Astrocyte (in vitro differentiated cells and primary cell): ENCODE measurements at places on chromosomes 7 and 10.

DNA sequence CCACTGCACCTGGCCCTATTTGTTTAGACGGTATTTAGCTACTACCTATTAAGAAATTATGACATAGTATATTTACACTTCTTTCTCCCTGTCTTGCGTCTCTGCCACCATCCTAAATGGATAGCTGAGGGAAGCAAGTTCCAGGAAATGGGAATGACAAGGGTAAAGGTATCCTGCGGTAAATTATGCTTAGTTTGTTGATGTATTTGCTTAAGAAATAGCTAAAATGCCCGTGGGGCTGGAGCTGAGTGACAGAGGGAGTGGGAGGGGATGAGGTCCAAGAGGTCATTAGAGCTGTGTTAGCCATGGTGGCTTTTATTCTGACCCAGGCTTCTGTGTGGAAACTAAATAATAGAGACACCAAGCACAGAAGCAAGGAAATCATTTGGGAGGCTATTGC, 29.0 kb upstream of the UBE2D1 start:
- DNase-seq = no peak

DNA sequence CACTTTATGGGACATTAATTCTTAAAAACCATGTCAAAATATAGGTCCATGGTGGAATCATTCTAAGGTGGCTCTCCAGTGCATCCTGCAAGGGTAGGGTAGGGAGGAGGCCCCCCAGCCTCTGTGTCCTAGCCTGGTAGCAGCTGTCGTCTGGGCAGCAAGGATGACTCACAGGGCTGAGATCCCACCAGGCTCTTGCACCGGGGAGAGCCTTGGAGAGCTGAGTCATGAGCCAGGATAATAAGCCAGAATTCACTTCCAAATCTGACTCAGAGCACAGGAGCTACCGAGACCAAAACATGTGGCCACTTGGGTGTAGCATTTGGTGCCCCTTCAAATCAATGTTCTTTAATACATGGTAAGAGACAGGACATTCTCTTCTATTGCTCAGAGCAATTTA, 298.5 kb downstream of the NEBL start:
- peak; percentile 96 for DNase-seq

GRCh38 chr7:143394068-143394467, 12.9 kb downstream of the ZYX start:
- no peak for DNase-seq

- no peak for DNase-seq
These were observed 253.7 kb upstream of the PFKP start for GRCh38 chr10:2813693-2814092.

- DNase-seq = no peak
These were observed 654.0 kb downstream of the SDK1 start for GRCh38 chr7:3955026-3955425.

- DNase-seq = no peak
These were observed 65.3 kb downstream of the LMBR1 start for GRCh38 chr7:156827587-156828203.

- no peak for DNase-seq
These were observed 115.7 kb upstream of the CNTNAP2 start for GRCh38 chr7:146000882-146001281.

DNA sequence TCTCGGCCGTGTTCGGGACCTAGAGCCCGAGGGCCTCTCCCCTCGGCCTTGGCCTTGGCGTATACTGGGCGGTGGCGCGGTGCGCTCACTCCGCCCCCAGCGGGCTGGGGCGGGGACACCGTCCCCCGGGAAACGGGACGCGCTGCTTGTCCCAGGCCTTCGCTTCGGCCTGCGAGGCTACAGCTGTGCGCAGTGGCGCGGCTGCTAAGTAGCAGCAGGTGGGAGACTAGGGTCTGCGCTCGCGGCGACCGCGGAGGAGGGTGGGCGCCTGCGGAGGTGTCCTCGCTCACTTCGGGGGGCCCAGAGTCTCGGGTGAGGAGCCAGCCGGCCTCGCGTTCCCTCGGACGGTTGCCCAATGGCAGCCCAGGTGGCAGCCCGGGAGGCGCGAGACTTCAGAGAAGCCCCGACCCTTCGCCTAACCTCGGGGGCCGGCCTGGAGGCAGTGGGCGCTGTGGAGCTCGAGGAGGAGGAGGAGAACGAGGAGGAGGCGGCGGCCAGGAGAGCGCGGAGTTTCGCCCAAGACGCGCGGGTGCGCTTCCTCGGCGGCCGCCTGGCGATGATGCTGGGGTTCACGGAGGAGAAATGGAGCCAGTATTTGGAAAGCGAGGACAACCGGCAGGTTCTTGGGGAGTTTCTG, at the start of gene DNAH11:
Gene DNAH11 (plus strand): TSS at position 149 of the 637 bp plus-strand sequence. CDS start 207 bp downstream, at position 356.
- DNase-seq = peak; percentile 10

DNA sequence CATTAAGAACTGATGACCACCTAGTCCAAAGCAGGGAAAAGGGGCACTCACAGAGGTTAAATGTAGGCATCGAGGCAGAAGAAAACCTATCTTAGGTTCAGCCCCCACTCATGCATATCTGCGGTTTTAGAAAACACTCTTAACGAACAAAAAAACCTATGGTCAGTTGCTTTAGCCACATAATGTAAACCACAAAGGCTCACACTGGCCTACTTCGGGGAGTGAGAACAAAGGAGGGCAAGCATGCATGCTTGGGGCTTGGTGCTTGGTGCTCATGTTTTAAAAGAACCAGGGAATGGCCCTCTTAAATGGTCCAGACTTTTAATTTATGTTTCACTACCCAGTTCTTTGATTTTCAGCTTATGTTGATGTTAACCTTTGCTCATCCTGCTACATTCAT, 14.2 kb downstream of the INSYN2A start:
- peak; percentile 52 for DNase-seq

DNA sequence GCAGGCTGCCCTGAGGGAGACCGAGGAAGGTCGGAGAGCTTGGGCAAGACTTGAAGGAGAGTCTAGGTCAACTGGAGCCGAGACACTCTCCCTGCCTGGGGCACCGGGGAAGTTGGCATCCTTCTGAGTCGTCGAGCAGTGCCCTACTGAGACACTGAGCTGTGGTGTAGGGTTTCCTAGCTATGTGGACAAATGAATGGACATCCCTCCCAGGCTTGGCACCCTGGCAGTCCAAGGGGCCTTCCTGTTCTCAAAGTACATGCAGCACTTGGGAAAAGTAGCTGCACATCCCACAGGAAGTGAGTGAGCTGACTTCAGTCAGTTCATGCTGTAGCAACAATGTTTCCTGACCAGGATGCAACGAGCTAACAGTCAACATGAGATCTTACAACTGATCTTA, 57.2 kb upstream of the INPP5A start:
- DNase-seq = no peak

GRCh38 chr10:84139126-84140035, at the start of gene GHITM:
GHITM (plus strand) TSS chr10:84139509; CDS start chr10:84141501, 1,992 bp downstream.
- peak; percentile 96 for DNase-seq

GRCh38 chr10:43214071-43214955, 52.6 kb downstream of the RASGEF1A start:
- peak; percentile 39 for DNase-seq

DNA sequence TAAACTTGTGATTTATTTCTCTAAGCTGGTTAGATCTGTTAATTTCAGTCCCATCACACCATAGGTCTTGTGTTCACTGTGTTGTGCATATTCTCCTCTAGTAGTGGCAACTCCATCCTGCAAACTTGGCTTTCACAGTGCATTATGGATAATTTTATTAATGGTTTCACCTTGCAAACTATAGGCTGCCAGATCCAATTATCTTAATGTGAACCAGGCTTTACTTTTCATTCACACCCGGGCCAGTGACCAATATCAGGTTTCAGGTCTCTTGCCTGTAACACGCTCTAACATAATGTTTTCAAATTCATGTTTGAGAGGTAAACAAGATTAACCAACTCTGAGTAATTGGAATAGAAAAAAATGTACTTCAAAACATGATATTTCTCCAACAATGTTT, 1293.0 kb downstream of the REEP3 start:
- no peak for DNase-seq

GRCh38 chr7:150322114-150322832, 882 bp upstream of the LRRC61 start:
- no peak for DNase-seq

GRCh38 chr10:9508606-9509005, 1454.1 kb downstream of the GATA3 start:
- no peak for DNase-seq

GRCh38 chr7:2014391-2015241, 218.1 kb downstream of the MAD1L1 start:
- DNase-seq = no peak

GRCh38 chr10:6300106-6300783, 97.5 kb downstream of the PFKFB3 start:
- peak; percentile 41 for DNase-seq

DNA sequence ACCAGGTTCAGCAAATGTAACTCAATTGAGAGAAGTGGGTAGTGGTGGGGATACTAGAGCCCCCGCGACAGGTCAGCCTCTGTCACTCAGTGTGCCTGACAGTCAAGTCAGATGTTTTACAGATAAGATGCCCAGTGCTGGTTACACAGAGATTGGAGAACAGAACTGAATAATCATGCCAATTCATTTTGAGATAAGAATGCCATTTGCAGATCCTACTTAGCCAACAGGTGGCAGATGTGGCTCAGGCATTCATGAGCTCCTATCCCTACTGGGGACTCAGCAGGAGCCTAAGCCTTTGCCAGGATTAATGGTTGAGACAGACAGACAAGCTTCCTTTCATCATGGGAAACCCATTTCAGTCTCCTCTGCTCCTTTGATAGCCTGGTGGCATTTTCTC, 137.8 kb downstream of the MAPK8 start:
- no peak for DNase-seq

DNA sequence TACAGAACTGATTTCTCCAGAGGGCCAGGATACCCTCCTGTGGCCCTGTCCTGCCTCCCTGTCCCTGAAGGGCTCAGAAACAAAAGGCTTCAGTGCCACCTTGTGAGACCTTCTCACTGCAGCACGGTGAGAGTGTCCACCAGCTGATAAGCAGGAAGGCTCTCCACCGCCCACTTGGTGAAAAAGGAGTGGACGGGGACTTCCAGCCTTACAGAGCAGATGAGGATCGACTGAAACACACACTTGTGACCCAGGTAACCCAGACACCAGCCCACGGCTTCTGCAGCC, 330.1 kb downstream of the GRID1 start:
- no peak for DNase-seq

- peak; percentile 84 for DNase-seq
These were observed 1.3 kb downstream of the ITPRIP start for GRCh38 chr10:104336821-104337467.

DNA sequence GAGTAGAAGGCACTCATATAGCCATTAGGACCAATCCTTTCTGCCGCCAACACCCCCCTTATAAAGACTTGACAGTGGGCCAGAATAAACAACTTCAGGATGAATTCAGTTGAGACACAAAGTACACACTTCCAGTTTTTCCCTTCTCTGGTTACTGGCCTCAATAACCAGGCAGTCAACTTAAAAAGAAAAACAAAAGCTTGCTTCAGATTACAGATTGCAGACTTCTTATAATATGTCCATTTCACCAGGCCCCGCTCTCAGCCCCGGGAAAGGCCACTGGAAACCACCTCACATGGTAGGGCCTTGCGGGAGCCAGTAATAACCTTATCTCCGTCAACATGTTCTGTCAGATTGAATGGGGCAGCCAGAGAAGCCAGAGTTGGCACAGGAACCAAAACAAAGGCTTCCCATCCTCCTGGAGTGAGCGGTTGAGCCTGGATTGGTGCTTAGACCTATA, 108.8 kb downstream of the EGFR start:
- DNase-seq = peak; percentile 80

GRCh38 chr10:122702275-122702674, 2.6 kb upstream of the C10orf120 start:
- no peak for DNase-seq

GRCh38 chr7:55336540-55336939, 28.6 kb upstream of the LANCL2 start:
- no peak for DNase-seq

- no peak for DNase-seq
These were observed 146.3 kb upstream of the EEPD1 start for GRCh38 chr7:36006636-36007229.

DNA sequence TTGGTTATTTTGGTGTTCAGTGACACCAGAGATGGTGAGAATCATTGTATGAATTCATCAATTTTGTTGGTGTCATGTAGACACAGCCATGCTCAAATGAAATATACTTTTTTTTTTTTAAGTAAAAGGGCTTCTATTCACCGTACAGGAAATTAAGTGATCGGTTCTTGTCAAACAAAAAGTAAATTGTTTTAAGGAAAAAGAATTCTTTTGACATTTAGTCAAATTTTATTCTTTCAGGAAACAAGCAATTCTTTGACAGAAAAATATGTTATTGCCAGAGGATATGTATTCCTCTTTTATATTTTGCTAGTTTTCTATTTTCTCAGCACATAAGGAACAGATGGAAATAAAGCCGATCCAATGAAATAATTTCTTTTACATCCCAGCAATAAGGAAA, 551.9 kb downstream of the MAGI2 start:
- DNase-seq = no peak

DNA sequence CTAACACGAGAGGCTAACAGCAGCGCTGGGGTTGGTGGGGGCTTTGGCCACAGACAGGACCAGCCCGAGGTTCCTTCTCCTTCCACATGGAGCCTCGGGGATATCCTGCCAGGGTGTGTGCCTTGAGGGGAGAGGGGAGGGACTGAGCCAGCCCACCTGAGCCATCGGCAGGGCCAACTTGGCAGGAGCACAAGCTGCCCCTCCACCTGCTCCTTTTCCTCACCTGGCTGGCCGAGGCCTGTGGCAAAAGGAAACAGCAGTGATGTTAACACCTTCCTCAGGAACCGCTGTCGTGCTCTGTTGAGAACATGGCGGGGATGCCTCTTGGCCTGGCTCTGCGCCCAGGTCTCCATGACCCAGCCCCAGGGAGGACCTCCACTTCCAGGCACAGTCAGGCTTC, 255.1 kb upstream of the PPP2R2D start:
- DNase-seq = no peak

DNA sequence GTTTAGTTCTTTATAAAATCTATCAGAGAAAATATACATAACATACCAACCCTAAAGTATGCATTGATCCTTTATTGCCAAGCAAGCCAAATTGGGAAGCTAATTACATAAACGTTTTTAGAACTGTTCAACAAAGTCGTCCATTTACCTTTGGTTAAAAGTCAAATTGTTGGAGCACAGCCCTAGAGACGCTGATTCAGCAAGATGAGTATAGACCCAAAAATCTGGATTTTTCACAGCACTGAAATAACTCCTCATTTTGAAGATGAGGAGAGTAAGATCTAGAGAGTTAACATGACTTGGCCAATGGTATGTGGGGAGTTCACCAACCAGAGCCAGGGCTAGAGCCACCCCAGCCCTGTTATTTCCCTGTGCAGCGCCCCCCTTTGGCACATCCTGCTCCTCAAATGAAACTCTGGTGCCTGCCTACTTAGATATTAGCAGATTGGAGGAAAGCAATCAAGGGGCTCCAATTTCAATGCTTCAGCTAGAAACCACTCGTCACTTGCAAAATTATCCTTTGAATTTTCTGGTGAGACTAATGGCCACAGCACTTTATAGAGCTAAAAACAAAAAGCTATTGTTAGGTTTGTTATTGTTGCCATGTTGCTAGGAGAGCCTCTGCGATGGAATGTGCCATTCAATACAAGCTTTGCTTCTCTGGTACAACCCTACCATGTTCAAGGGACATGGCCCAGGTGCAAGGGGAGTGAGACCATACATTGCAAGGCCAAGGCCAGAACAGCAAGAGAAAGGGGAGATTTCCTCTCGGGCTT, 132.6 kb upstream of the ZEB1 start:
- DNase-seq = peak; percentile 20

- peak; percentile 93 for DNase-seq
These were observed 212.8 kb downstream of the MAD1L1 start for GRCh38 chr7:2019711-2020511.
